Right renal cortex interstitium (tissue), 3 donors: ENCODE measurements at places on chromosomes 1 and 21.

DNA sequence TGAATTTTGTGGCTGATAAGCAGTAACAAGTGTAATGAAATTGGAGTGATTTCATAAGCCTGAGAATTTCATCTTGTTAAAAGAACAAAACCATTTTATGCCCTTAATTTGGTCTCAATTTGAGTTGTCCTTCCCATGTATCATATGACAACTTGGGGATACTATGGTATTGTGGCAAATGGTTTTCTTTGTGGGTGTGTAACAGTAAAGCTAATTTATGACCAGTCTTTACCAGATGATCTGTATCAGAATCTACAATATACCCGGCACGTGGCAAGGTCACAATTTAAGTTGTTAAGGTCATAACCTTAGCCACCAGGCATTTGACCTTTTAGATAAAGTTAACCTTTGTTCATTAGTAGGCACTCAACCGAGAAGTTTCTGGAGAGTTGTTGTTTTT lies 9.1 kb downstream of the NFIA start:
- no peak for DNase-seq

DNA sequence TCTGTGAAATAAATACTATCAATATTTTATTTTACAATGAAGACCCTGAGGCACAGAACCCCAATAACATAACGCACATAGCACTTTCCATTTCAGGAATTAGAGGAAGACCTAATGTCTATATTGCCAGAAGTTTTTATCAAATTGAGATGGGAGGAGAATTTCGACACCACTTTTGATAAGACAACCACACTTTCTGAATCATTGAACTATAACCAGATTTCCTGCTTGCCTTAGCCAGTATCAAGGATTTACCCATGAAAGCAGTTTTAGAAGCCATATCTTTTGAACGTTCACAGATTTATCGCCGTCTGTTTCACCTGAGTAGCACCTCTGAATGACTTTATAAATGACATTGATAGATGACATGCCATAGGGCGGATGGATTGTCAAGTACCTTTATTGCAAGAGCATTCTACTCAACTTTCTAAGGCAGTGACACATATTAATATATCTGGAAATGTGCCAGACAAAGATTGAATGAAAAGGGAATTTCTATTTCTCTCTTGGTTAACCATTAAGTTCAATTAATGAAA lies 768.4 kb downstream of the LTN1 start:
- no peak for DNase-seq

GRCh38 chr1:36411674-36412648 lies 14.3 kb upstream of the LSM10 start:
- DNase-seq = no peak

DNA sequence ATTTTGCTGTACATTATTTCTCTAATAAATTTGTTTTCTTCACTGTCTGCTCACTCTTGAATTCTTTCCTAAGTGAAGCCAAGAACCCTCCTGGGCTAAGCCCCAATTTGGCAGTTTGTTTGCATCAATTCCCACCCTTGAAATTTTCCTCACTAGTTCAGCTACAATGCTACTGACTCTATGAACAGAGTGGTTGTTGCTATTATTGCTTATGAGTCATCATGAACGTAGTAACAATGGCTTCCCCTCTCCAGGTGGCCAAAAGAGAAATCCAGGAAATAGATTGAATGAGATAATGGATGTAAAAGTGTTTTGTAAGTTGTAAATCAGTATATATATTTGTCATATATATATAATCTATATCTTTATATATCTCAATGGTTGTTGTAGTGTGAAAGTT lies 193.0 kb downstream of the URB2 start:
- no peak for DNase-seq

GRCh38 chr1:86233403-86233802 lies 76.8 kb upstream of the COL24A1 start:
- DNase-seq = no peak

DNA sequence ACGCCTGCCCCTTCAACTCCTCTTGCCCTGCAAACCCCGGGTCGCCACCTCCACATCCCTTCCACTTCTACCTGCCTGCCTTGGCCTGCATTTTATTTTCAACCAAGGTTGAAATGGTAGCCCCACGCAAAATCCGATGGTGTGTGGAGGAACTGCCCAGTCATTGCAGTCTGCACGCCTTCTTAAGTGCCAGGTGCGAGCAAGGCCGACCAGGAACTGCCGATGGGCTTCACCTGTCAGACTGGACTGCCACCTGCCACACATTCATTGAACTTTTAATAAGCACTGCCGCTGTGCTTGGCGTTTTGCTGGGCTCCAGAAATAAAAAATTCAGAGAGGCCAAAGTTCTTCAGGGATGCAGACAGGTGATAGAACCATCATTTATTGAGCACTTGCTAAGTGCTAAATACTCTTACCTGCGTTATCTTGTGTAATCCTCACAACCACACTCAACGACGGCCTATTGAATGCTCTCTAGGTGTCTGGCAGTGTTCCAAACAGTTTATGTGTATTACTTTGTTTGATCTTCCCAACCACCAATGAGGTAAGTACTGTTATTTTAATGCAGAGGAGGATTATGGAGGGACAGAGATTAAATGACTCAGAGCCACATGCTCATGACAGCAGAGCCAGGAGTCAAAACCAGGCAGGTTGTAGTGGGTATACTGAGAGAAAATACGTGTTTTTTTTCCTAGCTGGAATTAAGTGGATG lies 36.2 kb downstream of the CACHD1 start:
- DNase-seq = no peak

- no peak for DNase-seq
Measured at GRCh38 chr21:39568361-39568760, 44.4 kb upstream of the B3GALT5 start.

DNA sequence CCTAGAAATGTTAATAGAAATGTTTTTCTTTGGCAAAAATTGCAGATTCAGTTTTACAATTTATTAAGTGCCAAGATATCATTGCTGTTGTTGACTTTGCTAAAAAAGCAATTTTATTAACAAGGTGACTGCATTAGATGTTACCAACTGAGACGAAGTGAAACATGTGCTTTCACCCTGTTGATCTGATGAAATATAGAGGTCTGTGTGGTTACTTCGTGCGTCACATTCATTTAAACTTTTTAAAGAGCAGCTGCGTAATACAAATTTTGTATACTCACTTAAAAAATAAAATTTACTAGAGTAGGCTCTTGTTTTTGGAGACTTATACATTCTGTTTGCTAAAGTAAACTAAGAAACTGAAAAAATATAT lies 465.7 kb downstream of the USP25 start:
- no peak for DNase-seq

- no peak for DNase-seq
Measured at GRCh38 chr1:51416910-51417309, 86.5 kb upstream of the TTC39A start.

DNA sequence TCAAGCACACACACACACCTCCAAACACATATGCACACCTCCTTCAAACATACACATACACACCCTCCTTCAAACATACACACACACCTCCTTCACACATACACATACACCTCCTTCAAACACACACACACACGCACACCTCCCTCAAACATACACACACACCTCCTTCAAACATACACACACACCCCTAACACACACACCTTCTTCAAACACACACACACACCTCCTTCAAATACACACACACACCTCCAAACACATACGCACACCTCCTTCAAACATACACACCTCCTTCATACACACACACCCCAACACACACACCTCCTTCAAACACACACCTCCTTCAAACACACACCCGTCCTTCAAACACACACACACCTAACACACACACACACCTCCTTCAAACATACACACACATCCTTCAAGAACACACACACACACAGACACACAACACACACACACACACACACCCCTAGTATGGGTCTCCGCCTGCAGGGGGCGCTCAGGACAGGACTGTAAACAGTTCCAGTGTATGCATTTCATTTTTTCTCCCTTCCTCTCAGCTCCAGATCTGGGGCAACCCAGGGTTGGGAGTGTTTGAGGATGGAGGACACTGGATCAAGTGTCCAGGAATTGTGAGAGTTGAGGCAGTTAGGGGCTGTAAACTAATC lies 12.1 kb downstream of the LGR6 start:
- no peak for DNase-seq

- DNase-seq = no peak
Measured at GRCh38 chr1:37926038-37926924, 20.6 kb downstream of the INPP5B start.

- no peak for DNase-seq
Measured at GRCh38 chr1:233597489-233597901, 16.4 kb upstream of the KCNK1 start.

DNA sequence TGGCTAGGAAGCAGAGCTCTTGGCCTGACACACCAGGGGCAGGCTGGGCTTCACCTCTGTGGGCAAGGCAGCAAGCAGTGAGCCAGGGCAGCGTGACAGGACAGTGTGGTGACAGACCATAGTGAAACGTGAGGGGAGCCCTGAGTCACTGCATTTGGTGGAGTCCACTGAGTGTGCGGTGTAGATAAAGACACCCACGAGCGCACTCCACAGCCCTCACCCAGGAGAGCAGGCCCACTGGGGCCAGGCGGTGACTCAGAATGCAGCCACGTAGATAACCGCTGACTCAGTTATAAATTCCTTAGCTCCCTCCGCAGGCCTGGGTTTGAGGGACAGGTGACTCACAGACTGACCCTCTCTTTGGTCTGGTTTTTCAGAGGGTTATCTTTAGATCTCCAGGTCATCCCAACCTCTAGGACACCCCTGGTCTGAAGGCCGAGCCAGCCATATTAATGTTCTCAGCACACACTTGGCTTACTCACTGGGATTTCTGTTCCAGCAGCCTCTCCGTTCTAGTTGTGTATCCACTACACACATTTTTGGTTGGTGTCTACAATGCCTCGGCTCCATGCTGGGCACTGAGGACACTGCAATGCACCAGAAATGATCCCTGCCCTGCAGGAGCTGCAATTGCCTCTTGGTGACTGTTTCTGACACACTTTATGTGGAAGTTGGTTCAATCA lies 90.2 kb upstream of the TSPAN2 start:
- DNase-seq = no peak

DNA sequence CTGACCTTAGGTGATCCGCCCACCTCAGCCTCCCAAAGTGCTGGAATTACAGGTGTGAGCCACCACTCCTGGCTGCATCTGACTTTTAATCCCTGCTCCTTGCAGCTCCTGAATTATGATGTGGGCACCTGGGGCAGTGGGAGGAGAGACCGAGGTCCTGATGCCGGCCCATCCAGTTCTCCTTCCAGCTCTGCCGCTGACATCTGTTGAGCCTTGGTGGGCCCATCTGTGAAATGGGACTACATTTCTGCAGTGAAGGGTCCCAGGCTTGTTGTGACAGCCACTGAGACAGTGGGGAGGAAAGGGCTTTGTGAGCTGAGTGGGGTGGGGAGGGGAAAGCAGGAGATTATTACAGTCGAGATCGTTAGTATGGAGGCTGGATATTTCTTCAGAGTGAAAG lies 11.8 kb downstream of the PLA2G2F start:
- no peak for DNase-seq

DNA sequence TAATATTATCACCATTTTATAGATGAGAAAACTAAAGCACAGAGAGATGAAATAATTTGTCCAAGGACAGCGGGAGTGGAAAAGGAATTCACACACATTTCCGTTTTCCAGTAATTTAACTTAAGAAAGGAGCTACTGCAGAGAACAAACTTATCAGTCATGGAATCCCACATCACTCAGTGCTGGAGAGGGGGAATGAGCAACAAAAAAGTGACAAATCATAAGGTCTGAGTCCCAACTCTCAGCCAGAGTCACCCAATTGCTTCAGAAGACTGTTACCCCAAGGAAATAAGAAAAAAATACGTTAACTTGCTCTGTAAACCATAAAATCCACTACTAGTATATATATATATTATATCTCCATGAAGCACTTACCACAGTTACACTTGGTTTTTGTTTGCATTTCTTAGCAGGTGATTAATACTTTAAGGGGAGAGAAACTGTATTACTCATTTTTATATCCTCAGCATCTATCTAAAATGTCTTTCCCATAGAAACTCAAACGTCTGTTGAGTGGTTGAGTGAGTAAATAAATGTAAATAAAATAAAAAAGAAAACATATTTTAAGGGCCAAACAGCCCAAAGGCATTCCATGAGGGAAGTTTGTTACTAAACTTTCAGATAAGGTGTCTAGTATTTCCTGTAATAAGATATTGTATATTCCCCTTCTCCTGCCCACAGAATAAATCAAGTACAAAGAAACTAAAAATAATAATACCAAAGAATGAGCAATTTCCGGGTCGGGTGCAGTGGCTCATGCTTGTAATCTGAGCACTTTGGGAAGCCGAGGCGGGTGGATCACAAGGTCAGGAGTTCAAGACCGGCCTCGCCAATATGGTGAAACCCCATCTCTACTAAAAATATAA lies 76.8 kb downstream of the SLC45A1 start:
- DNase-seq = no peak

- no peak for DNase-seq
Measured at GRCh38 chr1:232282498-232282897, 347.4 kb downstream of the SIPA1L2 start.

- no peak for DNase-seq
Measured at GRCh38 chr1:229183588-229183987, 87.3 kb upstream of the RAB4A start.

GRCh38 chr1:70820396-70820795 lies 227.2 kb downstream of the PTGER3 start:
- DNase-seq = no peak

DNA sequence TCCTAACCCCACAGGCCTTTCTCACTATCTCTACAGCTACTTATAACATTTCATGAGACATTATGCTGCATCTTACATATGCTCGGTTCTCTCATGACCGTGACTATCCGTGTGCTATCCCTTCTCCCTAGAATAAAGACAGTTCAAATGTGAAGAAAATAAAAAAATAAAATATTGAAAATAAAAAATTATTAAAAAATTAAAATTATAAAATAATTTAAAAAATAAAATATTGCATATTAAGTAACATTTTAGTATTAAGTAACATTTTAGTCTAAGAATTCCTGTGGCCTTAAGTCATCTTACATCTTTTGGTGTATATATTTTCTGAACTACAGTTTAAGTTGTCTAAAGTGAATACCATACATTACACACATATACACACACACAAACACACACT lies 415.5 kb downstream of the DPYD start:
- no peak for DNase-seq

- DNase-seq = peak; percentile 10
Measured at GRCh38 chr1:84303314-84303830, 1.9 kb downstream of the SAMD13 start.

GRCh38 chr1:228007801-228008341 lies 1.1 kb downstream of the WNT3A start:
- DNase-seq = no peak

DNA sequence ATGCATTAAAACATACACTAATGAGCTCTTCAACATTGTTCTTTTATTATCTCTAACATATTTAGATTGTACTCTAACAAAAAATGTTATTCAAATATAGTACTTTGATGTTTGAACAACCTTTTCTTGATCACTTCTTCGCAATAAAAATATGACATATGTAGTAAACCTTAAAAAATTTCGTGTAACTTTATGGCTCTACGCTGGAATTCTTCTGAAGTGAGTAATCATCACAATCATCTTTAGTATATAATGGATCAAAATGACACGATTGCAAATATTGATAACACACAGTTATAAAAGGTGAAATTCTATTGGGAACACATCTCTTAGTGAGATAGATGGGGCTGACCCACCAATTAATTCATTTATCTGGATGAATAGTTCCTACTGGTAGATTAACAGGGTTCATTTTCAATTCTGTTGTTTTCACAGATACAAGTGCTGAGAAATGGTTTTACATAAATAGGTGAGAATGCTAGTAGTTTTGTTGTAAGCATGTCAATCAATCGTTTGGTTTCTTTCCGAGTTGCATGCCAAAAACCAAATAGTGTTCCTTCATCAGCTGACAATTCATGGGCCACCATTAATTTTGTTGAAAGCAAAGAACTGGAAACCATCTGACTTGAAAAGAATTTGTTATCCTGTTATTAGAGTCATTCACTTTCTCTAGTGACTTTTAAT lies 1.5 kb upstream of the ZMPSTE24 start:
- no peak for DNase-seq
